ENCODE measurements at places on chromosomes 16 and 17. TPM values are rescaled to one million over a fixed set of nuclear protein-coding genes. Genes with fewer than 3 reads are reported as not detected.

Gene LLGL2
- 2.0 TPM for total RNA-seq

Gene TBC1D3E
- total RNA-seq = not detected

Gene CD300H
- not detected for total RNA-seq

Gene PTGES3L
- 37.9 TPM for total RNA-seq

Gene ARL2BP
- 57.8 TPM for total RNA-seq

Gene KRTAP9-8
- not detected for total RNA-seq

Gene FOXL1
- 0.38 TPM for total RNA-seq

Gene TP53TG3F
- total RNA-seq = not detected

Gene CD79B
- 4.6 TPM for total RNA-seq

Gene ACSM2A
- not detected for total RNA-seq

Gene IGFALS
- not detected for total RNA-seq

Gene TMEM98
- total RNA-seq = 10.1 TPM

DNA sequence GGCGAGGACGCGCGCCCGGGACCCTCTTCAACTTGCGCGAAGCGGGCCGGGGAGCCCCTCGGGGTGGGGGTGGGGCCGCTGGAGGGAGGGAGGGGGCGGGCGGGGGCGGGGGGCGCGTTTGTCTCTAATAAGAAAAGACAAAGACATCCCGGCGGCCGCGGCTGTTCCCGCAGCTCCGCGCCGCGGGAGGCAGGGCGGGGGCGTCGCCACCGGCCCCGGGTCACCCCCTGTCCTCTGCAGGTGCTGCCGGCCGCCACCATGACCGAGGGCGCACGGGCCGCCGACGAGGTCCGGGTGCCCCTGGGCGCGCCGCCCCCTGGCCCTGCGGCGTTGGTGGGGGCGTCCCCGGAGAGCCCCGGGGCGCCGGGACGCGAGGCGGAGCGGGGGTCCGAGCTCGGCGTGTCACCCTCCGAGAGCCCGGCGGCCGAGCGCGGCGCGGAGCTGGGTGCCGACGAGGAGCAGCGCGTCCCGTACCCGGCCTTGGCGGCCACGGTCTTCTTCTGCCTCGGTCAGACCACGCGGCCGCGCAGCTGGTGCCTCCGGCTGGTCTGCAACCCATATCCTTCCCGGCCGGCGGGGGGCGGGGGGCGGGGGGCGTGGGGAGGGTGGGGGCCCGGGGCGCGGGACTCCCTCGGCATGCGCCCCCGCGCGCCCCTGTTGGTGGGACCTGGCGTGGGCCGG is 714 bp downstream of the CACNA1H start:
- peak overlapping the region; percentile 56 for H3K27ac ChIP-seq
- H3K4me1 ChIP-seq = peaks cover 30% of the 10 kb centered on the region
- H3K36me3 ChIP-seq = no peaks in the 10 kb centered on the region
- no peak for DNase-seq
- H3K27me3 ChIP-seq = peaks cover 94% of the 10 kb centered on the region

DNA sequence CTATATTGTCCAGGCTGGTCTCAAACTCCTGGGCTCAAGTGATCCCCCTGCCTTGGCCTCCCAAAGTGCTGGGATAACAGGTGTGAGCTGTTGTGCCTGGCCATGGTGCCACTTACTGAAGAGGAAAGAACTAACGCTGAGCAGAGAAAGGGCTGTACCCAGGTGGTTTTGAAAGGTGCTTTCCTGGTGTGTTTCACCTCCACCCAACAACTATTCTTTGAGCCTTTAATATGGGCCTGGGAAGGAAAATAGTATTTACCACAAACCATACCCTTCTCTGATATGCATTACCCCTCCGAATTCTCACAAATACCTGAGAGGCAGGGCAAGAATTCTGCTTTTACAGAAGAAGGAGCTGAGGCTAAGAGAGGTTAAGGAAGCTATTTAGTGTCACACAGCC is 24.8 kb downstream of the KPNA2 start:
- no peak overlapping the region for H3K4me3 ChIP-seq
- H3K27me3 ChIP-seq = no peaks in the 10 kb centered on the region
- DNase-seq = no peak
- H3K27ac ChIP-seq = no peak overlapping the region

DNA sequence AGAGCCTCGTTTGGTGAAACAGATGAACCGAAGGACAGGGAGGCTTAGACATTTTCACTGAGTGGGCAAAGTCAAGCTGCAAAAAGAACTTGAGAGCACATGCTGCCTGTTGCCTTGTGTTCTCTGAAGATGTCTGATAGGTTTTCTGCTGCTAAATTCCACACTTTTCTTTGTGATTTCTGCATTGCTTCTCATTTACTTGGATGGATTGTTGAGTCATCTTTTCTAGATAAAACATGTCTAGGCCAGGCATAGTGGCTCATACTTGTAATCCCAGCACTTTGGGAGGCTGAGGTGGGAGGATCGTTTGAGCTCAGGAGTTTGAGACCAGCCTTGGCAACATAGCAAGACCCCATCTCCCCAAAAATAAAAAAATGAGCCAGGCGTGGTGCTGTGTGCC is 80.4 kb upstream of the CLEC18A start:
- peaks cover 23% of the 10 kb centered on the region for H3K4me1 ChIP-seq
- no peaks in the 10 kb centered on the region for H3K27me3 ChIP-seq
- no peak overlapping the region for H3K27ac ChIP-seq
- H3K36me3 ChIP-seq = peaks cover 29% of the 10 kb centered on the region
- H3K4me3 ChIP-seq = no peak overlapping the region

GRCh38 chr17:73350864-73351263 is 39.1 kb upstream of the CDC42EP4 start:
- no peaks in the 10 kb centered on the region for H3K27me3 ChIP-seq
- no peaks in the 10 kb centered on the region for H3K36me3 ChIP-seq
- H3K4me3 ChIP-seq = no peak overlapping the region
- no peak for DNase-seq
- H3K4me1 ChIP-seq = no peaks in the 10 kb centered on the region

DNA sequence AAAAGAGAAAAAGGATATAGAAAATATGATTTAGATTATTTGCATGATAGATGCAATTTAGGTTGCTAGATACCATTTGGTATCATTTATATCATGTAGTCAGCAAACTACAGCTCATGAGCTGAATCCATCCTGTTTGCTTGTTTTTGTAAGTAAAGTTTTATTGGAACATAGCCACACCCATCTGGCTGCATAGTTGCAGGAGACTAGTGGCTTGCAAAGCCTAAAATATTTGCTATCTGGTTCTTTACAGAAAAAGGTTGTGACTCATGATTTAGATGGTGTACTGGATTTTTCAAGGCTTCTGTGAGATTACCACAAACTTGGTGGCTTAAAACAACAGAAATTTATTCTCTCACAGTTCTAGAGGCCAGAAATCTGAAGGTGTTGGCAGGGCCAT is 49.9 kb downstream of the MAP2K4 start:
- H3K27ac ChIP-seq = no peak overlapping the region
- peaks cover 6% of the 10 kb centered on the region for H3K36me3 ChIP-seq
- no peak for DNase-seq
- peaks cover 6% of the 10 kb centered on the region for H3K4me1 ChIP-seq

- H3K27ac ChIP-seq = peak overlapping the region; percentile 83
- DNase-seq = no peak
- H3K36me3 ChIP-seq = peaks cover 4% of the 10 kb centered on the region
These were observed 46.9 kb downstream of the TUBD1 start for GRCh38 chr17:59845595-59846393.

DNA sequence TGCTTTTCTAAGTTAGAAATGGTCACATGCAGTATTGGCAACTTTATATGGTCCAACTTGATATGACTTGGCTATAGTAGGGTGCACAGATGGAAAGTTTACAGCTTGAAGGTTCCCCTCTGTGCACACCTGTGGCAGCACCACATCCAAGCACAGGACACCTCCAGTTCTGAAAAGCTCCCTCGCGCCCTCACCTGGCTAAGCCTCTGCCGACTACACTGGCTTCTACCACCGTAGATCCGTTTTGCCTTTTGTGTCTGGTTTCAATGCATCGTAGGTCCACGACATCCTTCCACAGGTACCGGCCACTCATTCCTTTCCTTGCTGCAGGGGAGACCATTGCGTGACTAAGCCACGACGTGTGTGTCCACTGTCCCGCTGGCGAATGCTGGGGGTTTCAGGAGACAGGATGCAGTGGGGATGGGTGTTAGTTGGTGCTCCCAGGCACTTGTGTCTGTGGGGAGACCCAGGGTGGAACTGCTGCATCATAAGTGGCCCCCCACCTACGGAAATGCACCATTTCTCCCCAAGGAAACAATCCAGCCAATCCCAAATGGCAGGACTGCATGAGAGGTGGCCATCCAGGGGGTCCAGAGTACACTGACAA is 4.9 kb upstream of the RASD1 start:
- H3K4me3 ChIP-seq = no peak overlapping the region
- H3K27me3 ChIP-seq = no peaks in the 10 kb centered on the region
- DNase-seq = no peak
- H3K4me1 ChIP-seq = peaks cover 13% of the 10 kb centered on the region
- H3K36me3 ChIP-seq = no peaks in the 10 kb centered on the region

- H3K27ac ChIP-seq = peak overlapping the region; percentile 79
- no peaks in the 10 kb centered on the region for H3K27me3 ChIP-seq
- no peaks in the 10 kb centered on the region for H3K36me3 ChIP-seq
- no peak overlapping the region for H3K4me3 ChIP-seq
- no peak for DNase-seq
- H3K4me1 ChIP-seq = peaks cover 69% of the 10 kb centered on the region
These were observed 224.3 kb downstream of the MSI2 start for GRCh38 chr17:57480438-57481196.

DNA sequence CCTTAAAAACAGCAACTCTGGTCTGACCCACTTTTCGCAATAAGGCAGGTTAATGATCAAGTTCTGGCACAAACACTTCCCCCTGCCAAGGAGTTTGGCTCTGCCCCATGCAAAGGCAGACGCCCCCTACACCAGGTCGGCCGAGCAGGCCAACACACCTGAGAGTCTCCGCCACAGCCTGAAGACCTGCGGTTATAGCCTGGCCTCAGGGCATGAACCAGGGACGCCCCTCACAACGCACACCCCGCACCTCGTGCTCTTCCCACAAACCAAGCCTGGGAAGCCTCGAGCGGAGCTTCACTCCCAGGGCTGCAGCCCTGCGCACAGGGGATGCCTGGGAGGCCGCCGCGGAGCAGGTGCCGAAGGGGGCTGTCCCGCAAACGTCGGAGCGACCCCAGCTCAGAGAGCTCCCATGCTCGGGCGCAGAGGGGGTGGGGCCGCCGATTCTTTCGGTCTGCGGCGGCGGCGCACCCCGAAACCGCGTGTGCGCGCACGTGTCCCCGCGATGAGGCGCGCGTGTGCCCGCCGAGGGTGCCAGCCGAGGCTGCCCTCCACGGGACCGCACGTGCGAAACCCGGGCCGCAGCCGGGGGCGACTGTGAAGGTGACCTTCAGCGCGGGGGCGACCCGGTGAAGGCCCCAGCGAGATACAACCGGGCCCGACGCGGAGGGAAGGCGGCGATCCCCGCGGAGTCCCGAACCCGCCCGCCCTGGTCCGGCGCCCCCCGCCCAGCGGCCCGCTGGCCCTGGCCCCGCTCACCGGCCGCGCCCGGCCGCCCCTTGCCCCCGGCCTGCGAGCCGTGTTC is 559 bp downstream of the CLUH start:
- H3K4me1 ChIP-seq = peaks cover 79% of the 10 kb centered on the region
- peak overlapping the region; percentile 97 for H3K27ac ChIP-seq
- DNase-seq = no peak

DNA sequence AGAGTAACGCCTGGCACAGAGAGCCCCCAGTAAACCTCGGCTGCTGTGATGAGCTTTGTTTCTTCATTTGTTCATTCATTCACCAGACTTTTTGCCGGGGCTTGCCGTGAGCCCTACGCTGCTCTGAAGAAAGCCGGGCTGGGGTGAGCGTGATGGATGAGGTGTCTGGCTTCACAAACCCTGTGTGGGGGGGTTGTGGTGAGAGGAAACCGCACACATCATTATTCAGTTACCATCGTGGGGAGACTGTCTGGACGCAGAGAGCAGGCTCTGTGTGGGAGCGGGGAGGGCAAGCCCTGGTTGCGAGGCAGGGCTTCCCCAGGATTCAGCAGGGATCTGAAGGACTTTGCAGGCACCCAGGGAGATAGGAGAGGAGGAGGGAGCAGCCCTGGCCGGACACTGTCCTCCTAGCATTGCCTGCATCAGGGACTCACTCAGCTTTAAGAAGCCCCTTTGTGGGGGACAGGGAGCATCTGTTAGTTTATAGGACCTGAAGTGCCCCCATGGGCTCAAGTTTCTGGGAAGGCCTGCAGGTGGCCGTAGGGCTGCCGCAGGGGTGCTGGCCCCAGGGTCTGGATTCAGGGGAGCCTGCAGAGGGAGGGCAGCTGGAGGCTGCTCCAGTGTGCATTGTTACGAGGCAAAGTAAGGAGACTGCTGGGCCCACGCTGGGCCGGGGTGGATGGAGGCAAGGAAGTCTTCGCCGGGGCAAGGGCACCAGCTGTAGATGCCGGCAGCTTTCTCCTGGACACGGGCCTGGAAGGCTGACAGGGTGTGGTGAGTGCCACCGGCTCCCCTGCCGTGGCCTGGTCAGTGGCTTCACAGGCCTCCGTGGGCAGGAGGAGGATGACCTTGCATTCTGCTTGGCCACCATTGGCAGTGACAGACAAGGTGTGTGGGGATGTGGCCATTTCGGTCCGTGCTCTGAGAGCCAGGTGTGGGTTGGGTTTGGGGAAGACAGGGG is 334.5 kb downstream of the SEC14L1 start:
- DNase-seq = no peak
- no peaks in the 10 kb centered on the region for H3K27me3 ChIP-seq
- peaks cover 97% of the 10 kb centered on the region for H3K4me1 ChIP-seq
- H3K4me3 ChIP-seq = no peak overlapping the region
- H3K36me3 ChIP-seq = no peaks in the 10 kb centered on the region
- H3K27ac ChIP-seq = peak overlapping the region; percentile 84

- H3K27me3 ChIP-seq = no peaks in the 10 kb centered on the region
- H3K4me3 ChIP-seq = no peak overlapping the region
- DNase-seq = no peak
- H3K27ac ChIP-seq = no peak overlapping the region
These were observed 40.5 kb downstream of the CEP95 start for GRCh38 chr17:64547319-64547718.

DNA sequence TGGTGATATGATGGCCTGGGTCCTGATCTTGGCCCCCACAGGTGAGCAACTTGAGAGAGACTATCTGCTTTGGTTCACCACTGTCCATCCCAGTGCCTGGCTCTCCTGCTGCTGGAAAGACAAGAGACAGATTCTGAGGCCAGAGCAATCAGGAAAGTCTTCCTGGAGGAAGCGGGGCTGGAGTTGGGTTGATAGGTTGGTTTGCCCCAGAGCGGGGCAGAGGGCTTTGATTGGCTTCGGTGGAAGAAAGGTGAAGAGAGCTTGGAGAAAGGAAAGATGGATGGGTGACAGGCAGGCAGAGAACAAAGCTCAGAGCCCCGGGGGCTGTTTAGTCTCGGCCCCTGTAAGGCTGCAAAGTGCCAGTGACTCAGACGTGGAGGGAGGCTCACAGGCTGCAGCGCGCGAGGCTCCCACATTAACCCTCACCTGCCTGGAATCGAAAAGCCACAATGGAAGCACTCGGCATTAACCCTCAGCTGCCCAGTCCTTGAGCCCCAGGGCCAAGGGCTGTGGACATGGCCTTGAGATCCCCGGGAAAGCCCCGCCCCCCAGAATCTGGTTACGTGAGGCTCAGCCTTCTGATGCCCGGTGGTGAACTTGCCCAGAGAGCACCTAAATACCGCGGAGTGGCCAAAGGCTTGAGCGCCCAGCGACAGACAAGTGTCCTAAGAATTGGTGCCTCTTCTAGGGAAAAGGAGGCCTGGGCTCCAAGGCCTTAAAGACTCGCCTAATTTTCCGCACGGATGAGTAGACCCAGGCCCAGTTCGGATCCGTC is 996 bp upstream of the CPNE2 start:
- H3K27ac ChIP-seq = peak overlapping the region; percentile 91
- peak; percentile 40 for DNase-seq
- H3K4me1 ChIP-seq = peaks cover 39% of the 10 kb centered on the region
- H3K27me3 ChIP-seq = no peaks in the 10 kb centered on the region

Measured in left ventricle myocardium inferior (tissue), 1 donor.